Forelimb muscle (tissue), 1 donor: ENCODE measurements at places on chromosomes 3 and 15.

GRCh38 chr3:102415553-102415952 lies 19.3 kb upstream of the ZPLD1 start:
- DNase-seq: no peak

DNA sequence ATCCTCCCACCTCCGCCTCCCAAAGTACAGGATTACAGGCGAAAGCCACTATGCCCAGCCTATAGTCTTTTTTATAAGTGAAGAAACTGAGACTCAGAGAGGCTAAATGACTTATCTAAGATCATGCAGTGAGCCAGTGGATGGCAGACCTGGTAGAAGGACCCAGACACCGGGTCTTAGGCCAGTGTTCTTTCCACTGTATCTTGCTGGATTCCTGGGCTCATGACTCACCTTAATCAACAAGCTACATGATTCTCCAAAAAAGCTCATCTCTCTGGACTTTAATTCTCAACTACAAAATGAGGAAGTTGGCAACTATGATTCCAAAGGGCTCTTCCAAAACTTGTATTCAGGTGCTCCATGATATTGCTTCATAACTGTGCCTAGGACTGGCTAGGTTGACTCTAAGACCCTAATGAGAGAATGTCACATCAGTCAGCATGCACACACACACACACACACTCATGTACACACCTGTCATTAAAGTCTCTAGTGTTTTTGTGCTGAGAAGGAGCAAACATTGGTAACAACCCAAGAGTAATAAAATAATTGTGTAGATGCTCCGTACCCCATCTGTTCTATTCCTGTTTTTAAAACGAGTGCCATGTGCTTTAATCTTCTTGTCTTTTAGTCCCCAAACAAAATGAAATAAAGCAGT lies 89.7 kb upstream of the SLC4A7 start:
- no peak for DNase-seq

DNA sequence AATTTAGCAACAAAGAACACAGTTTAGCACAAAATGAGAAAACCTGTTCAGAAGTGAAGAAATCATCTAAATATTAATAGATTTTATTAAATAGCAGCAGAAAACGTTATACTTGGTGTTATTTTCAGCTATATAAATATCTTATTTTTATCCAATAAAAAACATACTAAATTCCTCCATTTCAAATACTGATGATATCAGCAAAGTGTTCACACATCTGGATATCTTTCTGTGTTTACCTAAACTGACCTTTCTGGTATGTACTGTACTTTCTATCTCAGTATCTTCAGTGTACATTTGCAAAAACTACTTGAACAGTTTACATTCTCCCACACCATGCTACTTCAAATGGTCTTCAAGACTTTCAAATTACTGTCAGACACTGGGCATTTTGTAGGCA lies 179.9 kb downstream of the ZBTB20 start:
- DNase-seq: no peak

GRCh38 chr15:38050529-38051448 lies 116.3 kb downstream of the TMCO5A start:
- DNase-seq: no peak

- DNase-seq: no peak
These were observed 256.1 kb downstream of the PLCL2 start for GRCh38 chr3:17140670-17141505.

GRCh38 chr3:161108840-161109239 lies 3.7 kb upstream of the B3GALNT1 start:
- DNase-seq: no peak

GRCh38 chr3:170189398-170190256 lies 8.1 kb upstream of the PHC3 start:
- no peak for DNase-seq

DNA sequence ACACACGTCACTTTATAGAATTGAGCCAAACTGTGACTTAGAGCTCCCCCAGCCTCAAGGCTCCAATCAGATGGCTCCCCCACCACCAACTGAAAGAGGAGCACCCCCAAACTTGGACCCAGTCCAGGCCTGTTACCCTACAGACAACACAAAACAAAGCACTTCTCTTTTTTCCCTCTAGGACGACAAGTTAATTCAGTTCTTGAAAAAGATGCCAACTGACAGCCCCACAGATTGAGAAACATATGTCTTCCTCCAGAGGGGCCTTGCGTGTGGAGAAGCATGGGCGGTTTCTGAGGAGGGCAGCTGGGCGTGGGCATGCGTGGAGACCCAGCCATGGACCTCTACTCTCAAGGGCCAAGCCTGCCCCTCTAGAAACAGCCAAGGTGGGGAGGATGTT lies 229.5 kb downstream of the SHQ1 start:
- DNase-seq: no peak

- DNase-seq: no peak
These were observed 90.2 kb upstream of the CHD2 start for GRCh38 chr15:92809880-92810361.

GRCh38 chr3:40382617-40382979 lies 4.4 kb upstream of the ENTPD3 start:
- no peak for DNase-seq

DNA sequence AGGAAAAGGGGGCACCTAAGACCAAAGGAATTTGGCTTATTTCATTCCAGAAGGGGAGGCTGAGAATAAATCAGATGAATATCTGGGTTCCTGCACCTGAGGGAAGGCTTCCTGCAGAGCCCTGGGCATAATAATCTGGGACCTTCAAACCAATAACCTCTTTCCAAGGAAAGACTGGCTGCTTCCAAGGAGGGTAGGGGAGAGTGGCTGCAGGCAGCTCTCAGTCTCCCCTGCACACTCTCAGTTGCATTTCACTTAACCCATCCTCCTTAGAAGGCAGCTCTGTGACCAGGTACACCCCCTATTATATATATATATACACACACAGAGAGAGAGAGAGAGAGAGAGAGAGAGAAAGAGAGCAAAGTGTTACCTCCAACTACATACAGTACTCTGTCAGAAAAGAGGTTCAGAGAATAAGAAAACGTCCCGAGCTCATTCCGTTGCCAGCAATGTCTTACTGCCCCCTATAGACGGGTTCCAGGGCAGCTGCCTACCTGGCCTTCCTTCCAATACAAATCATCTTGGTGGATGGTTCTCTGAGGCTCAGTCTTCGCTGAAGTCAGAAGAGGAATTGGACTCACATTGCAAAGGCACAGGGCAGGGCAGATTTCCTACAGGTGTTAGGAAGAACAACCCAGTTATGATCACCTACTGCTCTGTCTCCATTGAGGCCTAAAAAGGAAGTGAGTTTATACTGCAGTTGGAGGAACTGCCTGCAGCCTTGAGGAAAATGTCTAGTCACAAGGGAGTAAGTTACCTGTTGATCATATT lies 26.1 kb downstream of the CAPN3 start:
- DNase-seq: no peak

- no peak for DNase-seq
These were observed 70.4 kb upstream of the CRTC3 start for GRCh38 chr15:90459368-90459767.

DNA sequence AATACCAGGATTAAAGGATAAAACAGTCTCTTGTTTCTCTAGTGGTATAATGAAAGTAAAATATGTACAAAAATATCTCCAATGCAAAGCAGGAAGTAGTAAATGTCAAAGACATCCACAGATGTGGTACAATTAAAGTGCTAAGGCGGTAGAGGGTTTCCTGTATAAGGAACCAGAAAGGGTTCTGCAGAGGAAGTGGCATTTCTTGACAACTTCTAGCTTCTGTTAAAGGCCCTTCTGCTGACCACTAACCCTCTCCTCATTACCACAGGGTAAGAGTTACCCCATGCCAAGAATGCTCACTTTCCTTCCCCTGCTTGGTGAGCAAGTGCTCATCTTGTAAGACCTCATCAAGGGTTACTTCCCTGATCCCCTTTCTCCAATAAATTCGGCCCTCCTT lies 883.6 kb upstream of the NR2F2 start:
- no peak for DNase-seq

DNA sequence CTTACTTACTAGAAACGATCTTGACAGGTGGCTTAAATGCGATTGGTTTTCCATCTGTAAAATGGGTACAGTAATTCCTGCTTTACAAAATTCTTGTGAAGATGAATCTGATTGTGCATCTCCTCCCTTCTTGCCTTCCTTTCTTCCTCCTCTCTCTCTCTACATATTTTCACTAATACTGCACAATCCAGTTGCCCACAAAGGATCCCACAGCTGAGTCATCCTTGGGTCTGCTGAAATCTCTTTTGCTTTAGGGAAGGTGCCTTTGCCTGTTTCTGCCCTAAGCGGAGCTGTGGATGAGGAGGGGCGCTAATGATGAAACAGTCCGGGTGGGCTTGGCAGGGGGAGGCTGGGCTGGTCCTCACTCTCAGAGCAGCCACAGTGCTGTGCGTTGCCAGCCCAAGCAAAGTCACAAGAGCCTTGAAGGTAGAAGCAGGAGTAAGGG lies 46.1 kb downstream of the AMOTL2 start:
- DNase-seq: no peak

DNA sequence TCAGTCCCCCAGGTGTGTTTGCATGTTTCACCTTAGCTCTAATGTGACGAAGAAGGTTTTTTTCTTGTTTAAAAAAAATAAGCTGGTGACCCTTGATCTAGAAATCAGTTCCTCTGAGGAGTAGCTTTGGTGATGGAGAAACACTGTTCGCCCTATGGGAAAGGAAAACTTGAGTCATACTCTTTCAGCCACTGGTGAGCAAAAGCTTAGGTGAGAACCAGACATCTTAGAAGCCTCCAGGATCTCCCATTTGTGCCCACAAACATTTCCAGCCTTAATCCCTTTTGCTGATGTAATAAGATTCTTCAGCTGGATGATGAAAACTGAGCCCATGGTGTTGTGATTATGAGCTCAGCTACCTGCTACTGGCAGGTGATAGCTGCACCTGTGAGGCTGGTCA lies 37.8 kb downstream of the SLC27A2 start:
- no peak for DNase-seq

GRCh38 chr3:123700791-123701722 lies 116.2 kb upstream of the HACD2 start:
- DNase-seq: no peak

GRCh38 chr3:16061491-16061890 lies 113.0 kb upstream of the GALNT15 start:
- DNase-seq: no peak
